ENCODE measurements at places on chromosomes 3 and 15. TPM values are rescaled to one million over a fixed set of nuclear protein-coding genes. Genes with fewer than 3 reads are reported as not detected.

DNA sequence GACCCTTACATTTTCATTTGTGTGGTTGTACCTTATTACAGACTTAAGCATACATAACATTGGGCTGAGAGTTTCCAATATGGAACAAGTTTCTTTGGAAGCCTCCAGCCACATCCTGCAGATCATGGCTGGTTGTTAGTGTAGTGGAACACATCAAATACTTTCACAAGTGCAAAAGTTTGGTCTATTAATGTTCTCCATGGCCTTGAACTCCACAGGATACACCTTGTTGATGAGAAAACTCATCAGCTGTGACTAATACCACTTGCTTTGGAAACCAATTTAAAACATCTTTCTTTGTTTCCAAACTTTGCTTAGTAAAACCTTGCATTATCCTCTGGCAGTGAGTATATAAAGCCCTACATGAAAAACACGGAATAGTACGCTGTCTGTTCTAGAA lies 46.1 kb downstream of the MYZAP start:
- no peak for DNase-seq

- DNase-seq = no peak
Observed at GRCh38 chr3:192487033-192487432, 240.3 kb downstream of the FGF12 start.

DNA sequence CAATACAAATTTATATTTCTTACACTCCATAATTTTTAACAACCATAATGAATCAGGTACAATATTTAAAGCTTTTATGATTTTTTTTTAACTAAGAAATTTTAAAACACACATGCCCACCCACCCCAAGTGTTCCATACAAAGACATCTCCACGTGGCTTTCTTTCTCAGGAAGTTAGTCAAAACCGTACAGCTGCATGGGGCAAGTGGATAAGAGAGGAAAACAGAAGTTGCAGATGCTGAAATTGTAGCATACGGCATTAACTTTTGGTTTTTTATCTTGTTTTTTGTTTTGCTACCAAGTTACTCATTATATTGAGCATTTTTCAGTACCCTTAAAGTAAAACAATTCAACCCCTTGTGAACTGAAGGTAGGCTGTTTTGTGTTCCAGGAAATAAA lies 14.8 kb downstream of the GNB4 start:
- DNase-seq = no peak

DNA sequence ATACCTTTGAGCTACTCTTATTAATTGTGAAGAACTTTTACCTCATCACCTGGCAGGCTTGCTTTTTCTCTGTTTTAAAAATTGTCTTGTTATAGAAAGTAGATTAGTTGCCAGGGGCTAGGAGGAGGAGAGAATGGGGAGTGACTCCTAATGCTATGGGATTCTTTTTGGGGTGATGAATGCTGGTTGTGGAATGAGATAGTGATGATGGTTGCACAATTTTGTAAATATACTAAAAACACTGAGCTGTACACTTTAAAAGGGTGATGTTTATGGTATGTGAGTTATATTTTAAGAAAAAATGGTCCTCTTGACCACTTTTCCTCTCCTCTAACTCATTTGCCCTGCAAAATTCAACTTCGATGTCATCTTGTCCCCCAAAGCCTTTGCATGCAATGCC lies 31.8 kb upstream of the LRIG1 start:
- DNase-seq = no peak

Gene SPINK8
- total RNA-seq = not detected
